ENCODE measurements at places on chromosomes 16 and 17.

DNA sequence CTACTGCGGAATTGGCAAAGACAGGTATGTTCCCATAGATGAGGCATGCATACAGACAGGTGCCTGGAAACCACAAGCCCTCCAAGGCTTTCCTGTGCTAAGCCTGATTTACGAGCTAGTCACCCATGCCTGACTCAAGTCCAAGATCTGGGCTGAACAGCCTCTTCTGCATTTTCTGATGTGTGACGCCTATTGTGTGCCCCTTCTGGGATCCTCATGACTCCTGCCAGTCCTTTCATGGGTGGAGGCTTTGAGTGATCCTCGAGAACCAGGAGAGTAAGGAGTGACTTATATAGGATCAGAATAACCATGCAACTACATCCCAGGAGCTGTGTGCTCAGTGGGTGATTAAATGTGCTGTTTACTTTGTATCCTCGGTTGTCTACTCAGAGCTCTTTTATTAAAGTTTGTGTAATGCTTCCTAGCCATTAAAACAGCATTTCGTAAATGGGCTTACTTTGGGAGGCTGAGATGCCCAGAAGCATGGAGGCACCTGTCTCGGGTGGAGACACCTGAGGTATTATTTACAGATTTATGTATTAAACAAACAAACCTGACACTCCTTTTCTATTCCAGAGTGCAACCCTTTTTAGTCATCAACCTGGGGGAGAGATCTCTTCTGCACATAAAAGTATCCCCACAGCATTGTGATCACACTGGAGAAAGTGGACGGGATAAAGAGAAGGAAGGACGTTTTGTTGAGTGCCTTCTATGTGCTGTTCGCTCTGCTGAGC lies 373.0 kb upstream of the DYNLRB2 start:
- DNase-seq = no peak

- no peak for DNase-seq
These were observed 2.4 kb downstream of the MYH10 start for GRCh38 chr17:8628172-8628571.

GRCh38 chr16:24753000-24753399 lies 23.5 kb downstream of the TNRC6A start:
- no peak for DNase-seq

DNA sequence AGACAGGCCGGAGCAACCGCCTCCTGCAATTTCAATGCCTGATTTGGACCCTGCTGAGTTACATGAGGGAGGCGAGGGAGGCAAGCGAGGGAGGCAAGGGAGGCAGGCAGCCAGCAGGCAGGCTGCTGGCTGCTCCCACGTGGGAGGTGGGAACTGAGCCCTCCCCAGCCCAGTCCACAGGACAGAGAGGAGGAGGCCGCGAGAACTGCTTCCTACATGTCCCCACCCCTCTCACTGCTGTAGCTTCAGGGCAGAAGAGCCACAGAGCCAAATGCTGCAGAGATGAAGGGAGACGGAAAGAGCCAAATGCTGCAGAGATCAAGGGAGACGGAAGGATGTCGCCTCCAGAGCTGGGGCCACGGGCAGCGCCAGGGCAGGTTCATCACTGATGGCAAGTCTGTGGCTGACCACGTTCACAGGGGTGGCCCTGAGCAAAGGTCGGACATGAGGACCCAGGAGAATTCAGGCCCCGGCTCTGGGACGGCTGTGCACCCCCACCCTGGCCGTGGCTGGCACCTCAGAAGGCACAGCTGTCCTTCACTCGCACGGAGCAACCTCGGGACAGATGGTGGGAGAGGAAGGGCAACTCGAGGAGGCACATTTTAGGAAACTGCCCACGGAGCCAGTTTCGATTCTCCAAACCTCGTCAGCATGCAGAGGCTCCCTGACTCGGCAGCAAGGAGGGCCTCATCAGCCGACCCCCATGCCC lies 21.5 kb downstream of the RPH3AL start:
- DNase-seq = no peak

DNA sequence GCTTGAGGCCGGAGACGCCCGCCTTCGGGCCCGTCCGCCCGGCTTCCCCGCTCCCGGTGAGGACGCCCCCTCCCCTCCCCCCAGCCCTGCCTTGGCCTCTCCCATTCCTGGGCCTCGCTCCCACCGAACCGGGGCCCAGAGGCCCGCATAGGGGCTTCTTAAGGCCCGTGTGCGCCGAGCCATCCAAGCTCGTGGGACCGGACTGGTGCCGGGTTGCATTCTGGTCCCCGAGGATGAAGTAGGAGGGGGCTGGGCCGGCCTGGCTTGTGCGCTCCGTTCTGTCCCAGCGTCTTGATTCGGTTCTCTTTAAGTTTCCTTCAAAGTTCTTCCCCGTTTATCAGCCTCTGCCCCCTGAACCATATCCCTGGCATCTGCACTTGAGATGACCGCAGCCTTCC lies 488 bp downstream of the SENP3 start:
- DNase-seq = no peak

- DNase-seq = no peak
These were observed 48.4 kb upstream of the DOC2B start for GRCh38 chr17:229709-230394.

DNA sequence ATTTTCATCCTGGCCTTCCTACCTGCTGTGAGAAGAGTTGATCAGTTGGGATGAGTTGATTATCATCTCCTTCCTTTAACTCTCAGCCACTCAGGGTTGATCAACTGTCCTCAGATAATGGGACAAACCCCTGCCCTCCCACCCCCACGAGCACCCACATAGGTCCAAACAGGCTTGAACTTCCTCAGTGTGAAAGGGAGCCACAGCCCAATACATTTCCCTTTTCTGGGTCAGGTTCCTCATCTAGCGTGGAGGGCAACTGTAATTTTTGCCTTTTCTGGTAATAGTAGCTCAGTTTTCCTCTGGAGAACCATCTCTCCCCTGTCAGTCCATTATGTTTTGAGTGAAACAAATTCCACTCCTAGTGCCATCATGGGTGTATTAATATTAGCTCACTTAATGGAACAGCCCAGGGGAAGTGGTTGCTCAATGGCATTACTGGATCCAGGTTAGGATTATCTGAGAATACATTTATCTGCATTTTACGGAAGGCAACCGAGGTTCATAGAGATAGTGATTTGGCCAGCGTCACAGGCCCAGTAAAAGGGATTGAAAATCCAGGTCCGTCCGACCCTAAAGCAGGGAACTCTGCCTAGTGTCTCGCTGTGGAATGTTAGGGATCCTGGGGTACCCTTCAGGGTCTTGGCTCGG lies 476 bp upstream of the LPCAT2 start:
- DNase-seq = peak; percentile 65

GRCh38 chr17:73231841-73232586 lies 29.7 kb downstream of the CPSF4L start:
- DNase-seq = peak; percentile 91

GRCh38 chr16:84356591-84357116 lies 11.7 kb upstream of the ATP2C2 start:
- DNase-seq = no peak

GRCh38 chr17:57008958-57009357 lies 31.0 kb downstream of the SCPEP1 start:
- no peak for DNase-seq

DNA sequence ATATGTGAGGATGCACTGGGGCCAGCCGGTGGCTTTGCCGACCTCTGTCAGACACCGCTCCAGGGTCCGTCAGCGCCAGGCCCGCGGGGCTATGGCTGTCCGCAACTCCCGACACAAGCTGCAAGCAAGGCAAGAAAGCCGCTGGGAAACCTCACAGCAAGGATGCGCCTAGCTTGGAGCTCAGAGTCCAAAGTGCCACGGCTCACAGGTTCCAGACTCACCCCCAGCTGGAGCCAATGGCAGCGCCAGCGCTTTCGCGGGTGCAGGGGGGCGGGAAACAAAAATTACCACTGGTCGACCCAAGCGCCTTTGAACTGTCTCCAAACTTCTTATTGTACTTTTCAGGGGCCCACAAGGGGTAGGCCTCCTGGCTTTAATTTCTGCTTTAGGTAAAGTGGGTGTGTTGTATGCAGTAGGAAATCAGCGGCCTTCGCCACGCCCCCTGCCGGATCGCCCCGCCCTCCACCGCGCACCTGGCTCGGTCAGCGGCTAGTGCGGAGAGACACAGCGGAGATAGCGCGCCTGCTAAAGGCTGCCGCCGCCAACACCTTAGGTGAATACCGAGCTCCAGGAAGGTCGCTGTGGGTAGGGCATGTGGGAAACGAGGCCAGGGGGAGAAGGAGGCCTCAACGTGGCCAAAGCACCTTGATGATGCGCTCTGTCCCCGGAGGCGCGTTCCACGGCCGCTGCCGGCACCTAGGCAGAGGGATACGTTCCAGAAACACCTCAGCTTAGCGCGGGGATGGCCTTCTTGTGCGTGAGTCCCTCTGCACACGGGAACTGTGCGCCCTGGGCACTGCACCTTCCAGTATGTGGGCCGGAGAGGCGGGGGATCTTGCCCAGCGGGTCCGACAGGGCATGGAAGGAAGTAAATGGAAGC lies 61.0 kb upstream of the RBL2 start:
- no peak for DNase-seq

DNA sequence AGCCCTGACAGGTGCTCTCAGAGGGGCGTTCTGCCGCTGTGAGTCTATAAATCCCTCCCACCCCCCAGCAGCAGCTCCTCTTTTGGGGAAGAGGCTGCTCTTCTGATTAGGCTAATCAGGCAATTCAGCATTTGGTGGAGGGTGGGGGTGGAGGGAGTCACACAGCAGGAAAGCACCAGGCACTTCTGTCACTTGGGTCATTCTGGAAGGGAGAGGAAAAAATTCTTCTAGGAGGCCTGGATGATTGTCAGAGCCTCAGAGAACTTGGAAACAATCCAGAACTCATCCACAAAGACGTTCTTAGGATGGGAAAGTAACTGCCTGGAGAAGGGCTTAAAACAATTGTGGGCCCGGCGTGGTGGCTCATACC lies 7.3 kb upstream of the SSTR2 start:
- no peak for DNase-seq

GRCh38 chr16:49649013-49649765 lies 206.7 kb downstream of the ZNF423 start:
- DNase-seq = peak; percentile 80

DNA sequence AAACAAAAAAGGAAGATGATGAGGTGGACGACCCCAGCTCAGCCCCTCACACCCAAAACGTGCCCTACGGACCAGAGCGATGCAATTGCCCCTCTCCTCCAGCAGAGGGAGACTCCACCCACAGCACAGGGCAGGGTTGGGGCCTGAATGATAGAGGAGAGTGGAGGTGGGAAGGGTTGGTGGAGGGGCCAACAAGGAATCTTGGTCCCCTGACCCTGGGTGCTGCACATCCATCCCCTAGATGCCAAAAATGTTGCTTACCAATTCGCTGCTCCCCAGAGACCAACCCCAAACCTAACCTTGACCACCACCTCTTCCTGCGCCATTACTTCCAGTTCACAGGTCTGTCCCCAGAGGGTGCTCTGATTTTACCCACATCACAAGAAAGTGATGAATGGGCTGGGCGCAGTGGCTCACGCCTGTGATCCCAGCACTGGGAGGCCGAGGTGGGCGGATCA lies 12.9 kb downstream of the P2RX5 start:
- no peak for DNase-seq

DNA sequence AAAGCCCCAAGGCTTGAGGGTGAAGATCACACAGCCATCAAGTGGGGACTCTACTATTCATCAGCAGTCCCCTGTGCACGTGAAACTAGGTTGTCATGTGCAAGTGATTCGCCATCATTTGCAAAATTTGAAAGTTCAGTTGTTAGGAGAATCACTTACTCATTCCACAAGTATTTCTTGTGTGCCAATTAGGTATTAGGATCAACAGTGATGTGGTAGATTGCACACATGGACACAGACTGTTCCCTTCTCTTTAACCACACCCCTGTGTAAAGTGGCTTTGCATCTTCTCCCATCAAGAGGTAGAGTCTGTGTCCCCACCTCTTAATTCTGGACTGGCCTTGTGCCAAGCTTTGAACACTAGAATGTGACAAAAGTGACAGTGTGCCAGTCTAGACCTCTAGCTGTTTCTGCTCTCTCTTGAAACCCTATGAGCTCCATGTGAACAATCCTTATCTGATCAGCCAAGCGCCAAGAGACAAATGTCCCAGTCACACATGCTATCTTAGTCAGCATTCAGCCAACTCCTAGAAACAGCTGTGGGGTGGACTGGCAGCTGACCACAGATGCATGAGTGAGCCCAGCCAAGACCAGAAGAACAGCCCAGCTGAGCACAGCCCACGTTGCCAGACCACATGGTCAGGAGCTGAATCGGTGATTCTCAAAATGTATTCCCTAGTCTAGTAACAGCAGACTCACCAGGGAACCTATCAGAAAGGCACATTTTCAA lies 31.5 kb upstream of the SHISA9 start:
- no peak for DNase-seq

GRCh38 chr17:50916708-50917417 lies 50.7 kb upstream of the TOB1 start:
- DNase-seq = peak; percentile 22

GRCh38 chr17:6047966-6048365 lies 22.2 kb upstream of the WSCD1 start:
- DNase-seq = no peak
